ENCODE measurements at places on chromosomes 3 and 15. TPM values are rescaled to one million over a fixed set of nuclear protein-coding genes. Genes with fewer than 3 reads are reported as not detected.

TRAIP gene
- total RNA-seq = 2.8 TPM

DZIP1L gene
- total RNA-seq = 21.5 TPM

SHF gene
- 0.17 TPM for total RNA-seq

CHST13 gene
- 0.10 TPM for total RNA-seq

AGTR1 gene
- total RNA-seq = not detected

CPNE4 gene
- 0.35 TPM for total RNA-seq

SLC2A2 gene
- 13.0 TPM for total RNA-seq

CHRNA7 gene
- 0.52 TPM for total RNA-seq

GOLGA6D gene
- total RNA-seq = not detected

HGD gene
- 91.5 TPM for total RNA-seq

ARL13B gene
- 16.4 TPM for total RNA-seq

- peak; percentile 95 for DNase-seq
Observed at GRCh38 chr3:94928921-94929320, 866.1 kb downstream of the NSUN3 start.

DNA sequence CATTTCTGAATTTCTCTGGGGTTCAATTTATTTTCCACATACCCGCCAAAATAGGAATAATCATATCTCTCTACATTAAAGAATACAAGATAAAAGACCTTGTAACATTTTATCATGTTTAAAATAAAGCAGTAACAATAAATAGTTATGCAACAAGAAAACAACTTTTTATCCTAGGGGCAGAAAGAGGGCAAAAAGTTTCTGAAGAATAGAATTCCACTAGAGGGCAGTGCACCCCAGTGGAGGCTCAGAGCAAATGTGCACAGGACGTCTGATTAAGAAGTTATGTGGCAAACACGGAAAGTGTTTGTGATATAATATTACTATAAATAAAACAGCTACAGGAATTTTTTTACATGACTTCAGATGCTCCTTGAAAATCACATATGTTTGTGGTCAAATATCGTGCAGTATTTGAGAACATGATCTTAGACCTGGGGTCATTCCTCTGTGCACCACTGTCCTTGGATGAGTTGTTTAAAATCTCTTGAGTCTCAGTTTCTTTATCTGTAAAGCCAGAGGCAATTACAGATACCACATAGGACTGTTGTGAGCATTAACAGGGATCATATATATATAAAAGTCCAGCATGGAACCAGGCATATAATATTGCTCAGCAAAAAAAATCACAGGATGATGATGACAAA is 13.2 kb upstream of the PIK3R4 start:
- DNase-seq = peak; percentile 52

DNA sequence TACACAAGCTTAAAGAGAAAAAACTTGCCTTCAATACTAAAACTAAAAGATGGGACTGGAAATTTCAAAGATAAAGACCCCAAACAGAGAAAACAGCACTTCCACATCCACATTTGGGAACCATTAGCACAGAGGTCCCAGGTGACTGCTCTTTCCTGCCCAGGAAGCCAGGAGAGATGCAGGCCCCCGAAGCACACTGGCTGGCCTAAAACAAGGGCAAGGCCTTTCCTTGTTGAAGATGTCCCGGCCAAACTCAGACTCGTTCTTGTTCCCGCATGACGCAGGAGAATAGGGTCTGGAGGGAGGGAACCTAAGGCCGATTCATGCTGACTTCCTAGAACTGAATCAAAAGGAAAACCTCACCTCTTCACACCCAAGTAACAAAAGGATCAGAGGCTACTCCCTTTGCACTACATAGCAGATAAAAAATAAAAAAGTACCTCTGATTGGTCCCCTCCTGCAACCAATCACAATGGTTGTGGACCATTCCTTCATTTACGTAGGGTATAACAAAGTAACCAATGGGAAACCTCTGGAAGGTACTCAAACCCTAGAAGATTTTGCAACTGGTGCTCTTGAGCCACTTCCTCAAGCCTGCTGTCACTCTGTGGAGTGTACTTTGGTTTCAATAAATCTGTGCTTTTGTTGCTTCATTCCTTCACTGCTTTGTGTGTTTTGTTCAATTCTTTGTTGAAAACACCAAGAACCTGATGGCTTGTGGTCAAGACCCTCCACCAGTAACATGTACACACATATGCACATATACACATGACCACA is 48.7 kb downstream of the EFCAB12 start:
- DNase-seq = no peak

DNA sequence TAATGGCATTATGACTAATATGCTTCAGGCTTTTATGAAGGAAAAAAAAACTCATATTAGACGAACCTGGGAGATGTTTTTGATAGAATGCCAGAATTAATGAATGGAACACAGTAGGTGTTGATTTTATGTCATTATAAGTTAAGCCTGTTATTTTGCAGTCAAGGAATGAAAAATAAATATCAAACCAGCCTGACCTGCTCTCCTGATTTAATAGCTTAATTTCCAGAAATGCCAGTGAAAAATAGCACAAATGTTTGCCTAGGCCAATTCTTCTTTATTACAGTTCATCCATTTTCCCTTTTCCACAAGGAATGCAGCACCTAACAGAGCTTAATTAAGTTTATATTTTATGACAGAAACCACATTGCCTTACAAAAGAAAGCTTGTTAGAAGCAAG is 292.0 kb downstream of the TBL1XR1 start:
- DNase-seq = no peak

GRCh38 chr3:74532446-74532845 is 82.0 kb downstream of the CNTN3 start:
- DNase-seq = peak; percentile 53

- peak; percentile 32 for DNase-seq
Observed at GRCh38 chr3:81980596-81981494, 219.4 kb upstream of the GBE1 start.

- peak; percentile 61 for DNase-seq
Observed at GRCh38 chr3:59286791-59287531, 237.1 kb upstream of the CFAP20DC start.

DNA sequence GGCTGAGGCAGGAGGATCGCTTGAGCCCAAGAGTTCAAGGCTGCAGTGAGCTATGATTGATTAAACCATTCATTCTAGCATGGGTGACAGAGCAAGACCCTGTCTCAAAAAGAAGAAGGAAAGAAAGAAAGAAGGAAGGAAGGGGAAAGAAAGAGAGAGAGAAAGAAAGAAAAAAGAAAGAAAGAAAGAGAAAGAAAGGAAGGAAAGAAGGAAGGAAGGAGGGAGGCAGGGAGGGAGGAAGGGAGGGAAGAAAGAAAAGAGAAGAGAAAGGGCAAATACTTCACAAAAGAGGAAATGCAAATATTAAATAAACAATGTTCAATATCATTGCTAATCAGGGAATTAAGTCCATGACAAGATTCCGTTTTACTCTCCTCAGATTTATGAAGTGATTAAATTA is 4.0 kb upstream of the KIF7 start:
- DNase-seq = no peak

DNA sequence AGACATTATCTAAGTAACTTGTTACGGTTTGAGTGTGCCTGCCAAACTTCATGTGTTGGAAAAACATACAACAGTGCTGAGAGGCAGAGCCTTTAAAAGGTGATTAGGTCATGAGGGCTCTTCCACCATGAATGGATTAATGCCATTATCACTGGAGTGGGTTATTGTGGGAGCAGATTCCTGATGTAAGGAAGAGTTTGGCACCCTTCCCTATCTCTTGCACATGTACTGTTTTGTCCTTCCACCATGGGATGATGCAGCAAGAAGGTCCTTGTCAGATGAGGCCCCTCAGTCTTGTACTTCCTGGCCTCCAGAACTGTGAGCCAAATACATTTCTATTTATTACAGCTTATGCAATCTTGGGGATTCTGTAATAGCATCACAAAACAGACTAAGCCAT is 413.9 kb downstream of the EPHA3 start:
- DNase-seq = no peak

DNA sequence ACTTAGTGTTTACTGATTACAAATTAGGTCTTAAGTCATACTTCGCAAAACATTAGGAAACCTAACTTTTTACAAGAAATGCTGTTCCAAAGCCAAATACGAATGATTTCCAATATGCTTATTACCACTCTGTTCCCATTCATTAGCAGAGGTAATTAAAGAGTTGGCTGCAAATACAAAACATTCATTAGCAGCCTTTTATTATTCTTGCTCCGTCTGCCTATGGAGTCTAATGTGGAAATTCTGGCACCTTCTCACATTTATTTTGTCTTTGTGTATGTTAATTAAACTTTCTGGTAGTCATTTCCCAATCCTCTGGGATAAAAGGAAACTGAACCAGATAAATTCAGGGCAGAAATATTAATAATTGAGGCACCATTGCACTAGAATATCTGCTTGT is 689.0 kb downstream of the PLOD2 start:
- no peak for DNase-seq

GRCh38 chr15:65305150-65305758 is 777 bp downstream of the RNU5B-1 start:
- DNase-seq = no peak

DNA sequence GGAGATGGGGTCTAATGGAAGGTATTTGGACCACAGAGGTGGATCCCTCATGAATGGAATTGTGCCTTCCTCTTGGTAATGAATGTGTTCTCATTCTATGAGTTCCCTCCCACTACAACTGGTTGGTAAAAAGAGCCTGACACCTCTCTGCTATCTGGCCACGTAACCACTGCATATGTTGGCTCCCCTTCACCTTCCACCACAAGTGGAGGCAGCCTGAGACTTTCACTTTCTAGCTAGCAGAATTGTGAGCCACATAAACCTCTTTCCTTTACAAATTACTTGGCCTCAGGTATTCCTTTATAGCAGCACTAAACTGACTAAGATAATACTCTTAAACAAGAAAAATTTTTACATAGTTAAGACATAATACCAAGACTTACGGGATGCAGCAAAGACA is 155.3 kb downstream of the NR1I2 start:
- no peak for DNase-seq

Measured in renal cortical epithelial cell (primary cell).